Iris pigment epithelial cell (primary cell): ENCODE measurements at places on chromosomes 6 and 20.

DNA sequence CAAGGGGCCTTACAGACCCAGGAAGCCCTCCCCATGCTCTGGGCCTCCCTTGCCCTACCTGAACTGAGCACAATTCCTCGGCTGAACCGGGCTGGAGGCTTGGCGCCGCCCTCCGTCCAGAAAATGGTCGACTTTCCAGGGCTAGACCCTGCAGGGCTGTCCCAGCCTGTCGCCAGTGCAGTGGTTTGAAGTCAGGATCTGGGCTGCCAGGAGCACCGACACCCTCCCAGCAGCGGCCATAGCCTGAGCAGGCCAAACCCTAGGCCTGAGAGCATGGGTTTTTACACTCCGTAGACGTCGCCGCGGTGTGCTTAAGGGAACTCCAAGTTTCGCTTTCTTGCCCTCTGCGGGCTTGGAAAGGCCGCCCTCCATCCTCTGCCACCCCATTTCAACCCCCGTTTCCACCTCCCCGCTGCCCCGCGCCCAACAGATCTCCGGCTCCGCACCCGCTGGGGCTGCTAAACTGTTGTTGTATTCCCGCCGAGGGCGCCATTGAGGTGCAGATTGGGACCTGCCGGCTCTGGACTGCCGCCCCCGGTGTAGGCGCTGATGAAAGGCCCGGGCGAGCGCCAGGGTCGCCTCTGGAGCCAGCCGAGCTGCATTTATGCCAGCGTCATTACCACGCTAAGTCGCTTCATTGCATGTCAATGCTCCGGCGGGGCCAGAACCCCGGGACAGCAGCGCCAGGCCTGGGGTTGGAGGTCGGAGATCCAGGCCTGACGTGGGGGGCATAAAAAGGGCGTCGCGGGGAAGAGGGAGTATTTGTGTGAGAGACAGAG lies 2.2 kb upstream of the TFAP2A start:
- DNase-seq = no peak

GRCh38 chr20:43506238-43506637 lies 1.3 kb upstream of the L3MBTL1 start:
- no peak for DNase-seq

GRCh38 chr20:34647737-34648136 lies 29.2 kb downstream of the PIGU start:
- no peak for DNase-seq

DNA sequence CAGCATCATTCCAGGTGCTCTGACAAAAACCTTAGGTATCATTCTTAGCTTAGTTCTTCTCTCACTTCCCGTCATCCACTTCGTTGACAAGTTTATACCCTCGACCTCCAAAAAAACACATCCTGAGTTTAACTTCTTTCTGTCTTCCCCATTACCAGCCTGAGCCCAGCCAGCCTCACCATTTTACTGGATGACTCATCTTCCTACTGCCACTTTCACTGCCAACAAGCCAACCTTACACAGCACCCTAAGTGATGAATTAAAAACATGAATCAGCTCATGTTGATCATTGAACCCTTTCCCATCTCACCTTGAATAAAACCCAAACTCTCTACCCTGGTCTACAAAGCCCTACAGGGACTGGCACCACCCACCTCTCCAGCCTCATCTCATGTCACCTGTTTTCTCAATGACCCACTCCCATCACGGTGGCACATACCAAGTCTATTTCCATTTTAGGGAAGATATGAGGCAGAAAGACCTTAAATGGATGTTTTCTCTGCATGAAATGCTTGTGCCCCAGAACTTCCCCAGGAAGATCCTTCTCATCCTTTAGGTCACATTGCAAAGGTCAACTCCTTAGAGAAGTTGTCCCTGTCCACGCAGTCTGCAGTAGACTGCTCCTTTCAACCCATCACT lies 9.9 kb upstream of the UST start:
- no peak for DNase-seq

DNA sequence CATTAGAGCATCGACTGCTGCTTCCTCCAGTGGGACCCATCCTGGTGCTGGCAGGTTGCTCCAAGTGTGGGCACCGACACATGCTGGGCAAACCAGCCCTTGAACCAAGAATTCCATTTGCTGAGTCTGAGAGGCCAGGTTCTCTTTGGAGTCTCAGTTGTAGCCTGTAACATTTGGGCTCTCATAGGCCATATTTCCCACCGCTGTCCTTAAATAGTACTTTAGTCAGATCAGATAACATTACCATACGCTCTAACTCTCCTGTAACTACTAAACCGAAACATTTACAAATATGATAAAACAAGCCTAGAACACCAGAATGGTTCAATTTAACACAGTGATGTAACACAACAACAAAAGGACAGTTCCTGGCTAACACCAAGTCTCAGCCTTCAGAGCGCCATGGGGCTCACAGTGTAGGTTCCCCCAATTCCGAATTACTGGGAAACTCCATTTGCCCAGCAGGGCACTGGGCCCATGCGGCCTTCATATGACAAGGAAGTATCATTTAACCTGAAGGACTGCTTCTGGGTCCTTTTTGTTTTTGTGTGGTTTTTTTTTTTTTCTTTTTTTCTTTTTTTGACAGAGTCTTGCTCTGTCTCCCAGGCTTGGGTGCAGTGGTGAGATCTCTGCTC lies 28.4 kb upstream of the CD93 start:
- DNase-seq = no peak

DNA sequence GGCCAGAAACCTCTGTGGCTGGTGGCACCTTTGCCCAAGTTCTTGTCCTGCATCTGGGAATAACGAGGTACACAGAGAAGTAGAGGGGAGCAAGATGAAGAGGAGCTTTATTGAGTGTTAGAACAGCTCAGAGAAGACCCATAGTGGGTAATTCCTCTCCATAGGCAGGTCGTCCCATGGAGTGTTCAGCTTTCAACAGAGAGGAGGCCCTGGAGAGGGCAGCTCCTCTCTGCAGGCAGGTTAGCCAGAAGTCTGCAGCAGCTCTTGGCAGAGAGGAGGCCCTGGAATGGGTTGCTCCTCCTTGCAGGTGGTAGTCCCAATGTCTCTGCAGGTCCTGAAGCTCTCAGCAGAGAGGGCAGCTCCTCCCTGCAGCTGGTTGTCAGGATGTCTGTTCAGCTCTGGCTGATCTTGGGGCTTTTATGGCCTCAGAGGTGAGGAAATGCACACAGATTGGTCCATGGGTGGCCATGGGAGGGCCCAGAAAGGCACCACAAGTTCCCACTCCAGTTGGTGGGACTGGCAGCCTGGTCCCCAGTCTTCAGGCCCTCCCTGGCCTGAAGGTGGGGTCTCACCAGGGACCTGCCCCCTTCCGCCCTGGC lies 89.0 kb downstream of the IPCEF1 start:
- no peak for DNase-seq

DNA sequence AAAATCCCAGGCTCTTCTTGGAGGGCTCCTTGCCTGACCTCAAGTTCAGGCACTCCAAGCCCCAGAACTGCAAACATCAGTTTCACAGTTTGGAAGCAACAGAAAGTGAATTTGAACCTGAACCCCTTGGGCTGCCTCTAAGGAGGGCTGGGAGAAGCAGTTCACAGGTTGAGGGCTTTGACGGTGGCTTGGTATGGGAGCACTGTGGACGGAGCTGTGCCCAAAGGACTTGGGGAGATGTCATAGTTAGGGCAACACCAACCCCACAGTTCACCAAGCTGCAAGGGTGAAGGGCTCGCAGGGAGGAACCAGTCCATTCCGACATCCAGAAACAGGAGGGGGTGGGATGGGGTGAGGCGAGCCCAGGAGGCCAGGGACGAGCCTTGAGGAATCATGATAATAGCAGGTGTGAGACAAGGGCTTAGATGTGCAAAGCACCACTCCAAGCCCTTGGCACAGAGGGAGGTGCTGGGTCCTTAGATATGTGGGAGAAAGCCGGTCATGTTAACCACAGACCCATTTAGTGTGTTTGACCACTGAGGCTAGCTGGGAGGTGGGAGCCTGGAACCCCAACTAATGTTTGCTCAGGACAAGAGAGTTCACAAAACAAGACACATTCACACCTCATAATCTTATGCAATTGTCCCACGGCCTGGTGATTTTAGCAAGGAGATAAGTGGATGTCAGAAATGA lies 4.3 kb downstream of the CEBPB start:
- DNase-seq = no peak

DNA sequence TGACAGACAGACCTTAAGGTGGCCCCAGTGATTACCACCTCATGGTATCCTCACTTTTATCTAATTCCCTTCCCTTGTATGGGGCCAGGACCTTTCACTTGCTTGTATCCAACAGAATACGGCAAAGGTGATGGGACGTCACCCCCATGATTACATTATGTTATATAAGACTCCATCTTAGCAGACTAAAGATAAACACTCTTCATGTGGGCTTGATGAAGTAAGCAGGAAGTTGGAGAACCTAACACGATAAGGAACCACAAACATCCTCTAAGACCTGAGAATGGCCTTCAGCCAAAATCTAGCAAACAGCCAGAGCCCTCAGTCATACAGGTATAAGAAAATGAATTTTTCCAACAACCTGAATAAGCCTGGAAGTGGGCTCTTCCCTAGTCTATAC lies 8.0 kb downstream of the SLC17A3 start:
- no peak for DNase-seq

- no peak for DNase-seq
Observed at GRCh38 chr6:34178357-34179105, 32.6 kb upstream of the GRM4 start.

GRCh38 chr6:42279966-42280629 lies 62.4 kb upstream of the MRPS10 start:
- DNase-seq = peak; percentile 42

DNA sequence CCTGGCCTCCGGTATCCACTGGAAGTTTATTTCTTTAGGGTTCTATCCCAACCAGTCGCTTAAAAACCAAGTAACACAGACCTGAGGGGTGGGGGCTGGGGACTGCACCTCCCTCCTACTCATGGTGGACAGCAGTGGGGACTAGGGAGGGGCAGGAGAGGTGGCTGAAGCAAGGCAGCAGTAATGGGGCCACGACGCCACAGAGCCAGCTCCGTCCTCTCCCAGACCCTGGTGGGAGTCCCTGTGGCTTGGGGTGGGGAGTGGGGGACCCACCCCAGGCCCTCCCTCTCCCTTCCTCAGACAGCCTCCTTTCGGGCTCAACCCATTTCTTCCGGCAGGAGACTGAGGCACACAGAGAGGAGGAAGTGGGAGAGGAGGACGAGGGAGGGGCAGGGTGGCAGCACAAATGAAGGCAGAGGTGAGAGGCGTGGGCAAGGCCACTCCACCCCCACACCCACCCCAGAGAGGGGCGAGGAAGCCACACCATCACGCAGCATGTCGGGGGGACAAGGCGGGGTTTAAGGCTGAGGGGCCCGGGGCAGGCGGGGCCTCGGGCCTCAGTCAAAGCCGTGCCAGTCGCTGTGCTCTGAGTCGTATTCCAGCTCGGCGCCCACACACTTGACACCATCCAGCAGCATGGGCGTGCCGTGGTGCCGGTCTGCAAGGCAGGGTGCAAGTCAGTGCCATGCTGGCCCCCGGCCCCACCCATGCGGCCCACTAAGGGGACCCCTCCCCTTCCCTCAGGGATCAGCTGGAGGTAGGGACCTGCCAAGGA lies 13.9 kb downstream of the ADISSP start:
- DNase-seq = no peak
